ENCODE measurements at places on chromosomes 5 and 9.

GRCh38 chr5:38831909-38832308 lies 13.9 kb upstream of the OSMR start:
- DNase-seq: no peak

DNA sequence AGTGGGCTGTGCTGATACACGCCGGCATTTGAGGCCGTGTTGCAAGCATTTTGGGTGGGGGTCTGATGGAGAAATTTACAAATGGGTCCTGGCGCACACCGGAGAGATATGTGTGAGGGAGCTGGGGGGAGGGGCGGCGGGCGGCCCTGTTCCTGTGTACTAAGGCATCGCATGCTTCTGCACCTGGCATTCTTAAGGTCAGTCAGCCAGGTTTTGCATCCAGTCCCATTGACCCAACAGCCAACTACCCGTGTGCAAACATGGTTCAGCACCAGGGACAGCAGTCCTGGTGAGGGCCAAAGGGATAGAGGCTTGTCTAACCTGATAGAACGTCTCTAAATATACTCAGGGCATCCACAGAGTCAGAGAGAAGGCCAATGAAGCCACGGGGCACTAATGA lies 839 bp downstream of the GABRG2 start:
- no peak for DNase-seq

DNA sequence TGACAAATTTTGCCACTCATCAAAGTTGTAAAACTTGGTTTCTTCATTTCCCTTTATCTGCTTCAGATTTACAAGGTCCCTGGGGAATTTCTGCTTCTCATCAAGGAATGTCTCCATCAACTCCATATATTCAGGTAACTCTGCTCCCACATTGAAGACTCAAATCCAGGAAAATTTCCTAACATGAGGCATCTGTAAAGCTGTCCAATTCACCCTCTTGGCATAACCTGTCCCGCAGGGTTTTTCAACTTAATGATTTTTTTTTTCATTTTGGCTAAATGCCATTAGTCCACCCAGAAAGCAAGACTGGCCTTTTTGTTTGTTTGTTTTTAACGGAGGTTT lies 50.2 kb upstream of the SLC30A5 start:
- DNase-seq: no peak

DNA sequence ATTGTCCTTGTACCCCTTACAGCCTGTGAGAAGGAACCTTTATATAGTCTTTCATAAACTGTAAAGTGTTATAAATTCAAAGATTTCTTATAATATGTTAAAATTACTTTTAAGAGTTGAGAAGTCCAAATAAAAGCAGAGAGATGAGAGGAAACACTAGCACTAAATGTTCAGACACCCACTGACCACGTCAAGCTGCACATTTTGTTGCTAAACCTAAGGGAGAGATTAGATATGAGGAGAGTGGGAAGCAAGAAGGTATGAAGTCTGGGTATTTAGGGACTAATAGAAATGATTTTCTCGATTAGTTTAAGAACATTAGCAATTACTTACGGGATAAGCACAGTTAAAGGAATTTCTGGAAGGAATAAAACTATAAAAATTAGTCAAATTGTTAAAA lies 506.9 kb downstream of the RAB3C start:
- DNase-seq: no peak

Data from NCI-H345 (cell line).